ENCODE measurements at places on chromosomes 2 and 18.

- DNase-seq = no peak
Observed at GRCh38 chr2:165594231-165594934, 124.9 kb downstream of the CSRNP3 start.

- no peak for DNase-seq
Observed at GRCh38 chr2:133562558-133562957, 5.7 kb downstream of the NCKAP5 start.

- DNase-seq = no peak
Observed at GRCh38 chr2:159093497-159093896, 125.1 kb downstream of the TANC1 start.

- DNase-seq = no peak
Observed at GRCh38 chr2:220614064-220614463, 958.0 kb downstream of the EPHA4 start.

DNA sequence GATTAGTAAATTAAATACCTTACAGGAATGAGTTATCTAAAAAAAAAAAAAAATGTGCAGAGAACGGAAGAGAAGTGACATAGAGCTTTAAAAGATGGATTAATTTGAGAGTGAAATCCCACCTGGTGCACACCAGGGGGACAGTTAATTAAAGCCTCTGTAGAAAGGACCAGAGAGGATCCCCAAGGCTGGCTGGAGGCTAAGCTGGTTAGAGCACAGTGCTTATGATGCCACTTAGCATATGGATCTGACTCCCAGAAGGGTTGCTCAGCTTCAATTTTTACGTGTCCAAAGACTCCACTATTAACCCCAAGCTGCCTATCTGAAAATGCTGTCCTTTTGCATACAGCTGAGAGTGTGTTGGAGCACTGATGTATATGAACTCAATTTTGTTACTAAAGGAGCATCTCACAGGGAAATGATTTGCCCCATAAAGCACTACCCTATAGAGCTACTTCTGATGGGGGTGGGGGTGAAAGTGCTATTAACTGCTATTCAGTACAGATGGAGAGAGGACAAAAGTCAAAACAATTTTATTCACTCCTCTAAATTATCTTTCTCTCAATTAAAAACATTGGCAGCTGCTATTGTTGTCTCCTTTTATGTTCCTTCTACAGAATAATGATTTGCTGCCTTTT is 15.2 kb upstream of the SLC8A1 start:
- no peak for DNase-seq

DNA sequence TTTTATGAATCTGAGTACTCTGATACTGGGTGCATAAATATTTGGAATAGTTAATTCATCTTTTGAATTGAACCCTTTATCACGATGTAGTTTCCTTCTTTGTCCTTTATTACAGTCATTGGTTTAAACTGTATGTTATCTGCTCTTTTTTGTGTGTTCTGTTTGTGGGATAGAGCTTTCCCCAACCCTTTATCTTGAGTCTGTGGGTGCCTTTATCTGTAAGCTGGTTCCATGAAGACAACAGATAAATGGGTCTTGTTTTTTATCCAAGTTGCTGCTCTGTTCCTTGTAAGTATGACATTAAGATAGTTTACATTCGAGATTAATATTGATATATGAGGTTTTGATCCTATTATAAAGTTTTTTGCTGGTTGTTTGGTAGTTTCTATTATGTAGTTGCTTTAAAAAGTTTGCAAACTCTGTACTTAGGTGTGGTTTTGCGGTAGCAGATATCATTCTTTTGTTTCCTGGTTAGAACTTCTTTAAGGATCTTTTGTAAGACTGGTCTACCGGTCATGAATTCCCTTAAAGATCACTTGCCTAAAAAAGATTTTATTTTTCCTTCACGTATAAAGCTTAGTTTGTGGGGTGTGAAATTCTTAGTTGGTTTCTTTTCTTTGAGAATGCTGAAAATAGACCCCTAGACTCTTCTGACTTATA is 1451.3 kb upstream of the SLC39A10 start:
- DNase-seq = no peak

DNA sequence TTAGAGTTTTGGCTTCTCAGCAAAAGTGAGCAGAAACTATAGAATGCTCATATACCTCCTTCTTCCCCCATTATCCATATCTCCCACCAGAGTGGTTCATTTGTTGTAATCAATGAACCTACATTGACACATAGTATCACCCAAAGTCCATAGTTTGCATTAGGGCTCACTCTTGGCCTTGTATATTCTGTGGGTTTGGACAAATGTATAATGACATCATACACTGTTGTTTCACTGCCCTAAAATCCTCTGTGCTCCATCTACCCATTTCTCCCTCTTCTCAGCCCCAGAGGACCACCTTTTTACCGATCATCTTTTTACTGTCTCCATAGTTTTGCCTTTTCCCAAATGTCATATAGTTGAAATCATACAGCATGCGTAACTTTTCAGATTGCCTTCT is 24.1 kb downstream of the ZFP36L2 start:
- no peak for DNase-seq

DNA sequence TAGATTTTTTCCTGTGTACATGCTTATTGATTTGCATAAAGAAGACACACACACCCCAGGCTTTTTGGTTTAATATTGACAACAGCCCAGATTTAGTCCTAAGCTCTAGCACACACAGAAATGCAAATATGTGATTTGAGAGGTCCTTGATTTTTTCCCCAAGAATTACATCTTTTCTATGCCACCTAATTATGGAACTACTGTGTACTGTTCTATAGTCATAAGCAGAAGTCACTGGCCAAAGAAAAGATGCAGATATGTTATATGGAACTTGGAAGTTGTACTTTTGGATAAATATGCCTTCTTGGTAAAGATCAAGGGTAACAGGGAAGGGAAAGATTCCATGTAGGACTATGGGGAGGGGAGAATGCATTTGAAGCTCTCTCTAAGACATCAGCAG is 105.6 kb downstream of the SETBP1 start:
- no peak for DNase-seq

DNA sequence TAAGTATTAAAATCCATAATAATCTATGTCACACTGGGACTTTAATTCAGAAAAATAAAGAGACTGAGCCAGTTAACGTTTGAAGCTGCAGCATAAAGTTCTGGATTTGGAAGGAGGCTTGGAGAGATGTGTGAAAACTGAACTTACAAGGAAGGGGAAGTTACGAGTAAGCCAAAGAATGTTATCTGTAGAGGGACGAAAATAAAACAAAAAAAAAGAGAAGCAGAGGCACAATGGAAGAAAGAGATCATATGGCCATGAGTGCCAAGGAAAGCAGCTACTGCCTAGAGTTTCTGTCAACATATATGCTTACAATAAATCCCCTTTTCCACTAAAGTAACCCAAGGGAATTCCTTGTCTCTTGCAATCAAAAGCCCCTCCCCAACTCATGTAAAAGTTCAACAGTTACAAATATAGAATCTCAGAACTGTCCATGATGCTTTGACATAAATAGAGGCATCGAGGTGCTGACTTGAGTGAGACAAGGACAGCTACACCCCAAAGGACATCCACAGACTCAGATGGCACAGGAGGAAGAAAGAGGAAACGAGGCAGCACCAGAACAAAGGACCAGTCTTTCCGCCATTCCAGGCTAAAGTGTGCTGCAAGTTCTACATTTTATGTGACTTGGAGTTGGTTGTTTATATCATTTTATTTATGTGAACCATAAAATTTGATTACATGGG is 16.1 kb upstream of the ARL5A start:
- DNase-seq = no peak

DNA sequence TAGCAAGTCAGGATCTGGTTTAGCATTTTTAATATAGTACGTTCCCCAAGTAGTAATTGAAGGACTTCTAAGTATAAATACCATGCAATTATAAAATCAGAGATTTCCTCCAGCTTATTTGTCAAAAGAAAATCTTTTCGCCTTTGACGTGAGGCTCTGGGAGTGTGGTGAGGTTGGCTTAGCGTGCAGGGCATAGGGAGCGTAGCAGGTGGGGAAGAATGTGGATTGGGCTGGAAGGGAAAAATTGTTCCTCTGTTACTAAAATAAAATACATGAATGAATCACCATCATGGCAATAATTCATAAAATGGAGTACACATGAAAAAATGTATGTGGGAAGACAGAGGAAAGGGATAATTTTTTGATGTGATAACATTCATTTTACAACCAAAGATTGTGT is 5.4 kb upstream of the IL1RL2 start:
- no peak for DNase-seq

DNA sequence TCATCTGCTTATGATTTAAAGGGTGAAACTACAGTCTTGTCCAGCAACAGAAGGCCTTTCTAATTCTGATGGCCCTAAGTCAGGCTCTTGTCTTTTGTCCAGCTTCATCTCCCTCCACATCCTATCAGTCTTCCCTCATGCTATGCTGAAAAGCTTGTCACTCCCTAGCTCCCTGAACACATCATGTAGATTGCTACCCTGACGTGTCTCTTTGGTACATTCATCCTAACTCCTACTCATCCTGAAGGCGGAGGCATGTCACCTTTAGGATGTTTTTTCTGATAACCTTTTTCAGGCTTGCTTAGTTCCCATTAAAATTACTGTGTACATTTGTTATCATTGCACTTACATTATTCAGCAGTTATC is 78.4 kb upstream of the ARL5A start:
- no peak for DNase-seq

DNA sequence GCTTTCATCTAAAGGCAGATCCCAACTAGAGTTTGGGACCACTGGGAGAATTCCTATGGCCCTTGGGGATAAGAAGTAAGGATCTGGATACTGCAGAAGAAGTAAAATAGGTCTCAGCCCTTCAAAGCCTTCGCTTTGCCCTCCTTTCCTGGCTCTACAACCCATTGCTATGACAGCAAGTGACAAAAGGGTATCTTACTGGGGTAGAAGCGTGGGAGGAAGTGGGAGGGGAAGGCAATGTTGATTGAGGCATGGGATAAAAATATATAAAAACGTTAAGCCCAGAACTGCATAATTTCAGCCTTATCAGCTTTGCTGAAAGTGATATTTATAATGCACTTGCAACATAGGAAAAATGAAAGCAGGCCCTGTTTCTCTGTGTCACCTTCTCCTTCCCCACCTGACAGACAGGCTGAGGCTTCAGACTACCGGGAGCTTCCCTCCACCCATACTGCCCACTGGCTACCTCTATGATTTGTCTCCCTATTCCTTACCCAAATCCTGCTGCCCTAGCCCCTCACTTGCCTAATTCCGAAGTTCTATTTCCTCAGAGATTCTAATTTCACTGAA is 14.9 kb upstream of the SOS1 start:
- DNase-seq = no peak

DNA sequence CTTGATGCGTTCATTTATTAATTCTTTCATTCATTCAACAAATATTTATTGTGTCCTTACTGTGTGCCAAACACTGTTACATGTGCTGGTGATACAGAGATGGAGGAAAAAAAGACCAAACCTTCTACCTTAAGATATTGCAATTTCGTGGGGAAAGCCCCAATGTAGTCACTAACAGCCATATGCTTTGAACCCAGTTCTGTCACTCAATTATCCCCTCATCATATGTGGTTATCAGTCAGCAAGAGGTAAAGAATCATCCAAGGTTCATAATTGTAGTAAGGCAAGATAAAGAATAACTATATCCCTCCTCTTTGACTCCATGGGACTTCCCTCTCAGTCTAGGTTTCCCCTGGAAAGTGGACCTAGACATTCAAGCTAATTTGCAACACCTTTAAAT is 1185.6 kb upstream of the CELF4 start:
- DNase-seq = no peak

- no peak for DNase-seq
Observed at GRCh38 chr2:240981871-240982800, 16.3 kb upstream of the SNED1 start.

GRCh38 chr2:216475767-216476166 is 22.9 kb upstream of the RPL37A start:
- no peak for DNase-seq

Data from stimulated activated CD8-positive, alpha-beta memory T cell treated with anti-CD3 and anti-CD28 coated beads, Interleukin-4, amount 100 ng/mL, for 1 hour (primary cell).